Epithelial cell of esophagus (primary cell): ENCODE measurements at places on chromosomes 7 and 10.

- DNase-seq, result no peak
Observed at GRCh38 chr10:128575761-128576160, 449.5 kb upstream of the MKI67 start.

- no peak for DNase-seq
Observed at GRCh38 chr10:132610071-132610701, 72.6 kb downstream of the INPP5A start.

DNA sequence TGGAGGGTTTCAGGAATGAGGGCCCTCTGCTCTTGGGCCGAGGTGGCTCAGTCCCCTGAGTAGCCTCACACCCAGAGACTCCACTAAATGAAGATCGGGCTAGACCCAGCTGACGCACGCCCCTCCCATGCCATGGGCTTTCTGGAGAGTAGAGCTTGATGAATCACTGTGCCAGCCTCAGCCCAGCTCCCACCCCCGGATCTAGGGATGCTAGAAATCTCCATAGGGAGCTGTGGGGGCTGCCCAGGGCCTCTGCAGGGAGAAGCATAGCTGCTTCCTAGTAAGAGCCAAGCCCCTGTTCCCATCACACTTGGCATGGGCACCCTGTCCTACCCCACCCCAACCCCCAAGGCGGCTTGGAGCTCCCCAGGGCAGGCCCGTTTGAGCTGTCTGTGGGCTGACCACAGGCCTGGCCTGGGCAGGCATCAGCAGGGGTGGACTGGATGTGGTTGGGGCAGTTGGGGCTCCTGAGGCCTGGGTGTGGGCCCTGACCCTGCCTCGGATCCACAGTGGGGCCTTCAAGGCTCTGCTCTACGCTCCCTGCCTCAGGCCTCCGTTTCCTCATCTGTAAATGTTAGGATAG lies 121.2 kb downstream of the ZMIZ1 start:
- peak; percentile 64 for DNase-seq

DNA sequence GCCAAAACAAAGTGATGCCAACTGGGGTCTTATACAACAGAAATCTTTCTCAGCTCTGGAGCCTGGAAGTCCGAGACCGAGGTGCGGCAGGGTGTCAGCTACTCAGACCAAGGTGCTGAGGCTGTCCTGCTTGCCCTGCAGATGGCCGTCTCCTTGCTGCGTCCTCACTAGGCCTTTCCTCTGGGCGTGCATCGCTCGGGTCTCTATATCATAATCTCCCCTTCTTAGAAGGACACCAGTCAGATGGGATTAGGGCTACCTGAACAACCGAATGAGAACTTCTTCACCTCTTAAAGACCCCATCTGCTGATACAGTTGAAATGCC lies 244.7 kb downstream of the EBF3 start:
- no peak for DNase-seq

DNA sequence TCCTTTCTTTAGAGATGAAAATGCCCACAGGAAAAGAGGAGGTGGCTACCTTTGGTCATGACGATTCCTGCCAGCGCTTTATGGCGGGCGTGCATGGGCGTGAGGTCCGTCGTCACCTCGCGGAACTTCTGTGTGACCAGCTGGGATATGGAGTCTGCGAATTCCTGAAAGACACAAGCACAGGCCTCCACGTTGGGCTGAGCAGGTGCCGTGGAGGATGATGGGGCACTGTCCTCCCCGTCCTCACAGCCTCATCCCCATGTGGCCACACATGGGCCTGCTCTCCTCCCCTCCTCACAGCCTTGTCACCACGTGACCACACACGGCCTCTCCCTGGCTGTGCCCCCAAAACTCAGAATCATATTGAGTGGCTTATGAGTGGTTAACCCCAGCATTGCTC lies 214.7 kb downstream of the WDR37 start:
- no peak for DNase-seq
